ENCODE measurements at places on chromosomes 2 and 18.
A peak's percentile ranks its signal among the peaks of the same experiment; 100 is the strongest.

GRCh38 chr2:11809586-11810236 is 63.3 kb downstream of the LPIN1 start:
- DNase-seq, result no peak

DNA sequence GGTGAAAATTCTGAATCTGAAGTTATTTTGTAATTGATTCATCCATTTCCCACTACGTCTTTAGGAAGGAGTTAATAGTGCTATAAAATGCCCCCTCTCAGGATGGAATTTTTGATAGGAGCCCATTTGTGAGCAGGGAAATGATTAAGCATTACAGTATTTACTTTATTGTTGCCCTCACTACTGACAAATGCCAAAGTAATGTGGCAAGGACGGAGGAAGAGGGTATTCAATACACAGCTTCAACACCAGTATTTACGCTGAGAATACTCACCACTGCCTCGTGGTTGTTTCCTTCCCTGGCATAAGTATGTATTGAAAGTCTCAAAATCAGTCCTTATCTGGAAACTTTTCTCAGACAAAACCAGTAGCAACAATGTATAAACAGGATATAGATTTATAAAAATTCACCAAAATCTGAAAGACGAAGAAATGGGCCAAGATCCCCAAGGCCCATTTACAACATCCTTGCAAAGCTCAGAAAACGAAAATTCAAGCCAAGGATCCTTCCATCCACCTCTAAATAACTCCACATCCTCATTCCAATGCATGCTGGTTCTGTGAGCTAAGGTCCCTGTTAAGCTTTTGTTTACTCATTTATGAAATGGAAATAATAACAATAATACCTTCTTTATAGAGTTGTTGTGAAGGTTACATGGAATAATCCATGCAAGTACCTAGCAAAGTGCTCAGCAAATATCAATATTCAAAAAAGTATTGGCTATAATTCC is 29.3 kb downstream of the FEZ2 start:
- no peak for DNase-seq

DNA sequence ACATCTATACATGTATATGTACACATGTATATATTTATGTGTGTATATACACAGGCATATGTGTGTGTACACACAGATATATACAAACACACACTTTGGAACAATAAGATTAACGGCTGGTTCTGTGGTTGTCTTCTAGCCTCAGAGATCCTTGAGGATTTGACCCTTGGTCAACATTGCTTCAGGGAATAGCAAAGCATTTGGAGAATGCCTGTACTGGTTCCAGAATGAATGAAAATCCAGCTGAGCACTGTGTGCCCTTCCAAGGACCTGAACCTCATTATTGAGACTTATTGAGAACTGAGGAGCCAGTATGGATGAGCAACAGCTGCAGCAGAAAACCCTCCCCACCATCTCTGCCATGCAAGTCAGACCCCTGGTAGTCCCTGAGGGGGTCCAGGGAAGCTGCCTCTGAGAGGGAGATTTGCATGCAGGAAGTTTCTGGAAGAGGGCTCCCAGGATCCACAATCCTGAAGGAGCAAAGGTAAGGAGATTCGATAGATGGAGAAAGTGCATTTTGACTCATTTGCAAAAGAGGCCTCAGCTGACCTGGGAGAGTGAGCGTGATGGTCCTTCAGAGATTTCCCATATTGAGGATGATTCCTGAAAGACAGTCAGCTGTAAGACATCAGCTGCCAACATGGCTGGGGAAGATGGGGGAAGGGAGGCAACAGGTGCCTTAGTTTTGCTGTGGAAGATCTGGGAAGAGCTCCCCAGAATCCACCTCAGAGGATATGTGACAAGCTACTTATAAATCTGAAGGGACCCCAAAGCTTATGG is 166.6 kb upstream of the NCKAP5 start:
- no peak for DNase-seq

GRCh38 chr2:121001641-121002040 is 266.0 kb downstream of the GLI2 start:
- no peak for DNase-seq

DNA sequence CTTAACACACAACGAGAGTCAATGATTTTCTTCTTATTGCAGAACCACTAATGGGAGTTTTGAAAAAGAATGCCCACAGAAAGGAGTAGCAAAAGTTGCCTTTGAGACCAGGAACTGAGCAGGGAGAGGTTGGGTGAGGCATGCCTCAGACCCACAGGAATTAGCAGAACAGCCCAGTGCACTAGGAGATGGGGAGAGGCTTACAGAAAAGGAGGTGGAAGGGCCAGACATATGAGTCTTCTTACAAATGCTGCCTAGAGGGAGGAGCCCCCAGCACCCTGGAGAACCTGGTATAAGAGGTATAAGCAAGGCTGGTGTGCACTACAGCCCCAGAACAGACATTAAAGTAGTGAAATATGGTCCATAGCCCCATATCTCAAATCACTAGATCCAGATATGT is 162.0 kb downstream of the DTNA start:
- no peak for DNase-seq

GRCh38 chr2:8154270-8154669 is 527.6 kb upstream of the ID2 start:
- DNase-seq, result no peak

DNA sequence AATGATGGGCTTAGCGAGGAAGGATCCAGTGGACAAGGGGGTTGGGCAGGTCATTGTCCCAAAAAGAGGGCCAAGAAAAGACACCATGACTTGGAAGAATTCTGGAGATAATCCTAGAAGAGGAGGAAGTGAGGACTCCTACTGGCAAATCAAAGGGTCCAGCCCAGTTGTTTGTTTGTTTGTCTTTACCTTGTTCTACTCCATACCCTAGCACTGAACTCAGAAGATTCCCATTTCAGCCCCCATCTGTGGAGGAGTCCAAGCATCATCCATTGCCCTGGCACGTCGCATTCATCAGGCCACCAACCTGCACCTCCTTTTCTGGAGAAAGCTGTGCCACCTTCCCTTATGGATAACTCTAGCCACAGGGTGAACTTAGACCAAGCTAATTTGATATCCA is 326.2 kb downstream of the EN1 start:
- DNase-seq, result no peak

DNA sequence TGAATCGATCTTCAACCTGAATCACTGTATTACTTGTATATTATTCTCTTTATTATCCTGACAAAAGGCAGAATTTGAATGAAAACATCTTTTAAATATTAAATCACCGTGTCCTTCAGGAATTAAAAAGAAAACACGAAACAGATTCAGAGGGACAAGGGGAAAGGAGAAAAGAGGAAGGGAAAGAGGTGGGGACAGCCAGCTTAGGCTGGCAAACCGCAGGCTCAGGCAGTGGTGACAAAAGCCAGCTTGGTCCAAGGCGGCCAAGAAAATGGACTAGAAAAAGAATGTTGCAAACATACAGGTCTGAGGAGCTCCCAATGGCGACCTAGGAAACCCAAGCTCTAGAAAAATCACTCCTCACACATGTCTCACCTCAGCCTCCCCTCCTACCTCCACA is 6.8 kb downstream of the B4GALT6 start:
- DNase-seq, result no peak

DNA sequence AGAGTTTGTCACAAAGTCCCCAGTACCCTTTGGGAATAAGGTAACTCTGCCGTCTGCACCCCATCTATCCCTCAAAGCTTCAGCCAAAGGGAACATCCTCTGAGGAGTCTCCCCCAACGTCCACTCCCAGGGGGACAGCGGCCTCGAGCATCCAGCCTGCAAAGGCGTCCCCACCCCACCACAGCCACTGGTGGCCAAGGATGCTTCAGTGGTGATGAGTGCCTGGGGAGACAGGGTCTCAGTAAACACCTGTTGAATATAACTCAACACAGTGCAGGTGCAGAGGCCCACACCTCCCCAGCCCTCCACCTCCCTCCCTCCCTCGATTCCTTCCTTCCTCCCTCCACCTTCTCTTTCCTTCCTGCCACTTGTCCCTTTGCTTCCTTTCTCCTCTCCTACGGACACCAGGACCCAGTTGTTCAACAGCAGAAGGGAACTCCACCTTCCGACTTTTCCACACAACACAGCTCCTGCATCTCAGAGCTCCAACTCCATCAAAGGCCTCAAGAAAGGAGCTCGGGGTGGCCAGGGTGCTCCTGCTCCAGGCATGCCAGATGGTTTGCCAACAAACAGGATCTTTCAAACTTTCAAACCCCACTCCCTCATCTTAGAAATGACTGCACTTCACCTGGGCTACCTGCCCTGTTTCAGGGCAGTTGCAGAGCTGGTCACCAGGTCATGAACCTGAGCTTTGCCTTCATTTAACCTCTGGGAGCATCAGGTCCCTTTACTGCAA is 87.8 kb upstream of the SNTG2 start:
- peak; percentile 8 for DNase-seq

DNA sequence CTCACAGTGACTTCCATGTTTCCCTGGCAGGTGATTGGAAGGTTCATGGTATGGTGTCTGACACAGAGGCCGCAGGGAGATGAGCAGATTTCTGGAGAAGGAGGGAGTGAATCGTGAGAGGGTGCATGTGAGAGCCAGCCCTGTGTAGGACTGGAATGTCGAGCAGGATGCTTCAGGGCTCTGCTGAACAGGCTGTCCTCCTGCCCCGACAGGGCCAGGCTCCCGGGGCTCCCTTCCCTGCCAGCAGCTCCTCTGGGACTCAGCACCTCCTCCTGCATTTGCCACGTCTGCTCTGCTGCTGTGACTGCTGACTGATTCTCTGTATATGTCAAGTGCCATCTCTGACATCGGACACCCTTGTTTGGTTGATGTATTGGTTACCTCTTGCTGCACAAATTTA is 38.5 kb upstream of the INHBB start:
- no peak for DNase-seq

GRCh38 chr2:158211502-158211901 is 109.8 kb downstream of the UPP2 start:
- DNase-seq, result no peak

DNA sequence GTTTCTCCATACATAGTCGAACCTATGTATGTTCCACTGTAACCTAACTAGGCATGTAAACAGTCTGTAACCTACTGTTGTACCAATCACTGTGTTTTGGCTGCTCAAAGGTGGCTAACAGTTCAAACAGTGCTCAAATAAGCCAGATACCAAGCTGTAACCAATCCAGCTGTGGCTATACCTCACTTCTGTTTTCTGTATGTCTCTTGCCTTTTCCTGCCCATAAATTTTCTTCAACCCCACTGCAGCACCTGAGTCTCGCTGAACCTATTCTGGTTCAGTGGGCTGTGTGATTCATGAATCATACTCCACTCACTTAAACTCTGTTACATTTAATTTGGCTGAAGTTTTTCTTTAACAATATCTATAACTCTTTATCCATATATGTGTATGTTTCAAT is 340.7 kb downstream of the LPIN1 start:
- no peak for DNase-seq

- DNase-seq, result no peak
Observed at GRCh38 chr2:209600341-209601171, 171.1 kb upstream of the UNC80 start.

- no peak for DNase-seq
Observed at GRCh38 chr18:60656553-60656952, 284.0 kb upstream of the MC4R start.

- peak; percentile 14 for DNase-seq
Observed at GRCh38 chr18:28152354-28152753, 24.6 kb downstream of the CDH2 start.

- peak; percentile 6 for DNase-seq
Observed at GRCh38 chr2:85802354-85803103, 48.7 kb downstream of the ATOH8 start.

GRCh38 chr2:86807133-86807467 is 16.4 kb upstream of the CD8A start:
- no peak for DNase-seq

DNA sequence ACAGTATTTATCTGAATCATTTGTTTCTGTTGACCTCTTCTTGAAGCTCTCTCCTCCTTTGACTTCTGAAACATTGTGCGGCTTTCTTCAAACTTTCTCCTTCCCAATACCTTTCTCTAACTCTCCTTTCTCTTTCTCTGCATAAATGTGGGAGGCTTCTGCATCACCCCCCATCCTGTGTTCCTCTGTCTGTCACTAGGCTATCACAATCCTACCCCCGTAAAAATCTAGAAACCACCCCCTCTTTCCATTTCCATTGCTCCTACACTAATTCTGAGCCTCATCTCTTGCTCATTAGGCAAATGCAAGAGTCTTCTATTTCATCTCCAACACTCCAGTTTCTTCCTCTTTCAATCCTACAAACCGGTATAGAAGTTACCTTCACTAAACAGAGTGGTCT is 32.2 kb upstream of the ZNF385B start:
- no peak for DNase-seq

- peak; percentile 33 for DNase-seq
Observed at GRCh38 chr2:138780908-138781307, 718 bp upstream of the NXPH2 start.

- no peak for DNase-seq
Observed at GRCh38 chr2:152683400-152683799, 33.9 kb downstream of the PRPF40A start.

DNA sequence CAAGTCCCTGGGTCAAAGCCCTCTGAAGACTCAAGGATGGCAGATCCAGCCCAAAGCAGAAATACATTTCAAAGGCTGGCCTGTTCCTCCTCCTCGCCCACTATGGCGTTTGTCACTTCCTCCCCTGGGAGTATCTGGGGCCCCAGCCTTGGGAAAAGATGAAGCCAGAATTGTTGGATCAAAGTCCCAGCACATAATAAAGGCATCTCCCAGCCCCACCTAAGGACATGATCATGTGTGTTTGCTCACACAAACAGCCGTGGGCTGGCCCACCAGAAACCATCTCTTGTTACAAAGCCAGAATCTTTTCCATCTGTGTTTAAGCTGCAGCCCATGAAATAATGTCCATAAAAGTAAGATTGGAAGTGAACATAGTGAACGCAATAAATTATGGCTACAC is 50.1 kb upstream of the HAAO start:
- peak; percentile 50 for DNase-seq

- DNase-seq, result no peak
Observed at GRCh38 chr2:177733-178132, 86.1 kb downstream of the SH3YL1 start.

GRCh38 chr18:31498574-31499524 is 872 bp downstream of the DSG2 start:
- no peak for DNase-seq

DNA sequence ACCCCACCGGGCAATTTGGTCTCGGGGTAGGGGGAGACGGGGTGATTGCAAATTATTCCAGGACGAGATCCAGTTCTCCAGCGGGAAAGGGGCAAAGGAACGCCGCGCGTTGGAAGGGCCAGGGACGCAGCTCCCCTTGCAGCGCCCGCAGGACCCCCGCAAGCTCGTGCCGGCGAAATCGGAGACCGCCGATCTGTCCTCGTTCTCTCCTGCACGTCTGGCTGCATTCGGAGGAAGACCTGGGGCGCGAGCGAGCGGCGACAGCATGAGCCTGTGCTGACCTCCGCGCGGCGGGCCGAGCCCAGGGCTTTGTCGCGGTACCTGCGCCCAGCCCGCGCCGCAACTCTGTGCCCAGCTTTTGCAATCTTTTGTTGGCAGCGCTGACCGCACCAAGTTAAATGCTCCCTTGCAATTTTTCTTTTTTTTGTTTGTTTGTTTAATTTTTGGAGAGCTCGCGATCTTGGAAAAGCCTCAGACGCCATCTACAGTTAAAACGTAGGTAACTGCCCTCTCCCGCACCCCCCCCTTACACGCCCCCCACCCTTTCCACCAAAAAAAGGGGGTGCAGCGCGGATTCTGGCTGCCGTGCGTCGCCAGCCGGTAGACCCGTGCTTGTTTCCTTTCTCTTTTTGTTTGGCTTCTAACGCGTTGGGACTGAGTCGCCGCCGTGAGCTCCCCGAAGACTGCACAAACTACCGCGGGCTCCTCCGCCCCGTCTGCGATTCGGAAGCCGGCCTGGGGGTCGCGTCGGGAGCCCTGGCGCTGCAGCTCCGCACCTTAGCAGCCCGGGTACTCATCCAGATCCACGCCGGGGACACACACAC is 667 bp downstream of the TRIB2 start:
- peak; percentile 79 for DNase-seq

GRCh38 chr2:71546275-71546638 is 92.9 kb downstream of the DYSF start:
- DNase-seq, result no peak
